ENCODE measurements at places on chromosomes 11 and 22.

DNA sequence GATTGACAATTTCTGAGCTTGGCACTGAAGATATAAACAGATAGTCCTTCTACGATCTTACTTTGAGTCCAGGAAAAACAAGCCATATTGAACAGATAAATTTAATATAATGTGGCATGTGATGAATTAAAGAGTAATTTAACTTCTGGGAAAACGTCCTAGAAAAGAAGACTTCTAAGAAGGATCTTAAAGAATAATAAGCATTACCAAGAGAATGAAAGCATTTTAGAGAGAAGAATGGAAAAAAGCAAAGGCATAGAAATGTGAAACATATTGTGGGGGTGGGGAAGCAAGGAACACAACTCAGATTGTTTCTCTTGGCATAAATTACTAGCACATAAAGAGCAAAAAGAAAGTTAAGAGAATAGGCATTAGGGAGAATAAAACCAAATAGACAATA lies 5.4 kb downstream of the DDIAS start:
- no peak for DNase-seq

GRCh38 chr11:104594228-104594958 lies 303.9 kb downstream of the CASP12 start:
- no peak for DNase-seq

GRCh38 chr11:3989276-3989920 lies 105.2 kb upstream of the RRM1 start:
- no peak for DNase-seq

- no peak for DNase-seq
These were observed 30.0 kb upstream of the RAB39A start for GRCh38 chr11:107898270-107898669.

DNA sequence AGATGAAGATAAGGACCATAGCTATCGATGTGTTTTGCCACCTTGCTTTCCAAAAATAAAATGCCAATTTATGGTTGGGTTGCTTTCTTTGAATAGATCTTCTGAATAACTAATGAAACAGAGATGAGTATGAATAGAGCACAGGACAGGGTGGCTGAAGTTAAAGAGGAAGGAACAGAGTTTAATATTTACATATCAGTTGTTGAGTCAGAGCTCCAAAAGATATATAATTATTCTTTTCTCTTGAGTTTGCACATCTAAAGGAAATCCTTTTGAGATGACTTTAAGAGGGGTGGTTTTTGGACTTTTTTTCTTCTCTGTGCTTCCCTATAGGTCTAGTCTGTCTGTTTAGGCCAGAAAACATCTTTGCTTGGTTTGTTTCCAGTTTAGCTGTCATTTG lies 115.2 kb downstream of the DDX10 start:
- DNase-seq, result no peak

DNA sequence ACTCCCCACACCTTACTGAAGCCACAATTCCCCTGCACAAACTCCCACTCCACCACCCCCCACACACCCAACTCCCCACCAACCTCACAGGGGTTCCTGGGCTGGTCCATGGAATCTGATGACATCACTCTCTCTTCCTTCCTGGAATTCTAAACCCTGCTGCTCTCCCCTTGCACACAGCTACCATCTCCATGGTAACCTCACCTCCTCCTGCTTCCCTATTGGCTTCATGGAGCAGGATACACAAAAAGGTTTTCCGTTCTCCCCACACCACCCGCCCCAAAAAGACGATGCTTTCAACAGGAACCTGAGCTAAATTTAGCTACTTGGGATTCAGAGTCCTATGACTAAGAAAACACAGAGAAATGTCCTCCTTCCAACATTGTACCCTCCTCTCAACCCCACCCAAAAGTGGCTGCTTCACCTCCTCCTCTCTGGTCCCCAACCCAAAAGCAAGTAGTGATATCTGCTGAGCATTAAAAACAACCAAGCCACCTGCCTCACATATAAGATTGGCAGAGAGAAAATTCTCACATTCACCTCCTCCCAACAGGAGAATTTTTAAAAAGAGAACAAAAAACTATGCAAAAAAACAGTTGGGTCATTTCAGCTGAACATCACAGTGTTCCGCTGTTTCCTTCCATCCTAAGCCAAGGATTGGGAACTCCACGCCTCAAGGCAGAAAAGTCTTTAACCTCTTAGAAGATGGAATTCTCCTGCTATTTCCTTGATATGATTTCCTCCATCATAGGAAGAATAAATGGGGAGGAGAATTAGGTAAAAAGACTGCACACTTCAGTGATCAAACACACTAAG lies 66.9 kb downstream of the RBFOX2 start:
- DNase-seq, result no peak

- no peak for DNase-seq
These were observed 419.8 kb upstream of the CCDC179 start for GRCh38 chr11:23280088-23280487.

GRCh38 chr22:49576241-49577141 lies 251.2 kb downstream of the BRD1 start:
- no peak for DNase-seq

GRCh38 chr22:28116219-28116673 lies 197.2 kb upstream of the PITPNB start:
- no peak for DNase-seq

- DNase-seq, result no peak
These were observed 94.5 kb downstream of the CD44 start for GRCh38 chr11:35233518-35233917.

- no peak for DNase-seq
These were observed 38.7 kb downstream of the REXO2 start for GRCh38 chr11:114478001-114478410.

DNA sequence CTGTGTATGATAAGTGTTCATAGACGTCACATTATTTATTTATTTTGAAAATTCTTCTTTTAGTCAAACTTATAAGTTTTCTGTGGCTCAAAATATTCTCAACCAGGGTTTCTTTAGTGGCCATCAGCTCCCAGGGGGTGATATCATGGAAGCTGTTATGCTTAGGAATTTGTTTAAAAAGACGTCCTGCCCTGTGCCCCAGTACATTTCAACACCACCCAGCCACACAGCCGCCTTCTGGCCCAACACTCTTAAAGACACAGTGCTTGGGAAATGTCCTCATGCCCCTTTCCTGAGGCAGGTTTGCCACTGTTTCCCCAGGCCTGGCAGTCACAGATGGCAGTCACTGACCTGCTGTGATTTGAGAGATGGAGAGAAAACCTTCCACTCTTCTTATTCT lies 19.9 kb downstream of the TSKU start:
- no peak for DNase-seq

All from SHP77 treated with DMSO at 0.1 percent for 48 hours (cell line).